Activated gamma-delta T cell treated with anti-CD3 and anti-CD28 coated beads, Interleukin-2, amount 50 U/mL, for 16 hours (primary cell): ENCODE measurements at places on chromosomes 3 and 15.

GRCh38 chr15:48721061-48721810 lies 75.7 kb upstream of the FBN1 start:
- no peak for DNase-seq

- no peak for DNase-seq
These were observed 17.9 kb upstream of the EPB42 start for GRCh38 chr15:43238671-43239131.

- DNase-seq, result no peak
These were observed 3.7 kb downstream of the EFCC1 start for GRCh38 chr3:129004639-129005295.

GRCh38 chr3:20055020-20055775 lies 15.0 kb downstream of the KAT2B start:
- no peak for DNase-seq

DNA sequence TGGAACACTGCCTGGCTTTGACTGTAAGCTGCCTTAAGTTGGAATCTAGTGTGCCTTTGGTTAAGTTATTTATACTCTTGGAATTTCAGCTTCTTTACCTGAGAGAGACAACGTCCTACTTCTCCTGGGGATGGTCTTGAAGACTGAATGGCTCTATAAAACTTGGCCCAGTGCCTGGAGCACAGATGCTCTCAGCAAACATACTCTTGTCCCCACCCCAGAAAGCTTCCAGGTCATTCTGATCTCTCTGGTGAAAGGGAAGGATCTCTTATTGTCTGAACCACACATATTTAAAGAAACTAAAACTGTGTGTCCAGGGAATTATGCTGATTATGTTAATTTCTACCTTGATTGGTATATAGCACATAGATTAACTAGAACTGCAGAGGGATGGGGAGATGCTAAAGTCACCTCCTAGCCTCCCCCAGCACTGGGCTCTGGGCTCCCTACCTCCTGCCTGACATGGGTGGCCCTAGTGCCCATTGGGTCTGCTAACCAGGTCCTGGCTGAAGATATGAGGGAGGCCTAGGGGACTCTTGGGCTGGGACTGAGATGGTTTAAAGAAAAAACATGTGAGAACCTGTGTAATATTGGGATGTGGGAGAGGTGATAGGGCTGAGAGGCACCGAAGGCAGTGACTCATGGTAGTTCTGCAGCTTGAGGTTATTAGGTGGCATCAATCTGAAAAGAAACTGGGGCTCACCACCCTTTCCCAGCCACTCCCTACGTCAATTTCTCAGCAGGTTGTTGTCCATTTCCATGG lies 171.0 kb downstream of the RPLP1 start:
- DNase-seq, result no peak

DNA sequence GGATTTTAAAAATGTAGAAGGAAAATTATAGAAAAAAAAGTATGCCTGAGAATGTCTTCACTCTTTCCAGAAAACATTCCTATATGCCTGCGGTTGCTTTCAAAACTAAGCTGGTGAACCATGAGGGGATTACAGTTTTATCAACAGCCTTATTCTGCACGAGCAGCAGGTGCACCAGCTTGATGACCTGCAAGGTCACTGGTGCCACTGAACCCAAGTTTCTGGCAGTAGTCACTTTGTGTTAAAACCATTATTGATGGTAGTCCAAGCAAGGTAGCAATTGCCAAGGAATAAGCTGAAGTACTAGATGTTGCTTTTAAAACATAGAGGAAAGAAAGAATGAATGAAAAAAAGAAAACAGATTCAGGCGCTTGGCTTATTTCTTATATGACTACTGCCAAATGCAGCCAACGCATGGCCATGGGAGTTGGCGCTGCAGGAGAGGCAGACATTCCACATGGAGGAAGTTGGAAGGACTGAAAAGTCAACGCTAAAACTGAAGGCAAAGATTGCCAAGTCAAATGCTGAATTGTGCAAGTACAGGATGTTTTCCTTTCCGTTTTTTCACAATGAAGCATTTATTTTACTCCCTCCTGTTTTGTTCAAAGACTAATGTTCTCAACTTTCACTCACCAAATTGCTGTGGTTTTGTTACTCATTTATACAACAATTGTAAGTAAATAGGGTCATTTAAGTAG lies 601.4 kb downstream of the CADM2 start:
- DNase-seq, result no peak

GRCh38 chr3:137330246-137330645 lies 372.5 kb downstream of the IL20RB start:
- DNase-seq, result no peak

- DNase-seq, result no peak
These were observed 733.8 kb upstream of the ALCAM start for GRCh38 chr3:104632947-104633346.

GRCh38 chr3:17749281-17749680 lies 6.8 kb upstream of the TBC1D5 start:
- DNase-seq, result no peak

GRCh38 chr15:20644896-20645295 lies 103.3 kb upstream of the GOLGA6L6 start:
- DNase-seq, result no peak

GRCh38 chr15:39701988-39702387 lies 80.7 kb downstream of the FSIP1 start:
- DNase-seq, result no peak

- no peak for DNase-seq
These were observed 64.5 kb downstream of the FLNB start for GRCh38 chr3:58072763-58073130.

- DNase-seq, result no peak
These were observed 7.1 kb upstream of the DVL3 start for GRCh38 chr3:184148076-184148475.

- DNase-seq, result no peak
These were observed 1002.9 kb downstream of the AGBL1 start for GRCh38 chr15:87082581-87082980.

- DNase-seq, result no peak
These were observed 66.2 kb downstream of the FEM1B start for GRCh38 chr15:68343579-68344225.

DNA sequence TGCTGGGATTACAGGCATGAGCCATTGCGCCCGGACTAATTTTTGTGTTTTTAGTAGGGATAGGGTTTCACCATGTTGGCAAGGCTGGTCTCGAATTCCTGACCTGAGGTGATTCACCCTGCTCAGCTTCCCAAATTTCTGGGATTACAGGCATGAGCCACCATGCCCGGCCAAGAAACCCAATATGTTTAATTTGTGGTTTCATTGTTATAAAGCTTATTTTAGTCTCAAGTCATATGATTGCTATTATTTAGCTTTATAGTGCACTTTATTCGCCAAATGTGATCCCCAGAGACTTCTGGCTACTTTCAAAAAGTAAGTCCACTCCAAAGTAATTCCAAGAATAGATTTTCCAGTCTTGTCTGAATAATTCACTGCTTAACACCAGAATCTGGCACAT lies 19.3 kb upstream of the SLC4A7 start:
- no peak for DNase-seq

DNA sequence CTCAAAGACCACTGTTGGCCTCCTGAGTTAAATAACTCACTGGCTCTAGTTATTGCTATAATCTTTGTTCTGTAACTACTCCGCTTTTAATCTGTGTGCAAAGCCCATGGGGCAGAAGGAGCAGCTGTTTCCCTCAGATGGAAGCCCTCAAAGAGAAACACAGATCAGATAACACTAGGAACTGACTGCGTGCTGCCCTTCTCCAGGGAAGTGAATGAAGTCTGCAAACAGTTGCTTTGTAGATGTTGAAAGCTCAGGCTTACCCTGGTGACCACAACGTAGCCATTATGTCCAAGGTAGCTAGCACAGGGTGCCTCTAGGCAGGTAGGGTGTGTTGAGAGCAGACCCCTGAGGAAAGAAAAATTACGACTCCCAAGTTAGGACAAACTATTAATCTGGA lies 152.3 kb upstream of the STAC start:
- DNase-seq, result no peak

GRCh38 chr3:149267565-149267964 lies 45.9 kb upstream of the CP start:
- no peak for DNase-seq

- DNase-seq, result no peak
These were observed 76.7 kb downstream of the ARNT2 start for GRCh38 chr15:80480909-80481308.

- DNase-seq, result no peak
These were observed 281.4 kb upstream of the CTDSPL start for GRCh38 chr3:37580237-37580636.

DNA sequence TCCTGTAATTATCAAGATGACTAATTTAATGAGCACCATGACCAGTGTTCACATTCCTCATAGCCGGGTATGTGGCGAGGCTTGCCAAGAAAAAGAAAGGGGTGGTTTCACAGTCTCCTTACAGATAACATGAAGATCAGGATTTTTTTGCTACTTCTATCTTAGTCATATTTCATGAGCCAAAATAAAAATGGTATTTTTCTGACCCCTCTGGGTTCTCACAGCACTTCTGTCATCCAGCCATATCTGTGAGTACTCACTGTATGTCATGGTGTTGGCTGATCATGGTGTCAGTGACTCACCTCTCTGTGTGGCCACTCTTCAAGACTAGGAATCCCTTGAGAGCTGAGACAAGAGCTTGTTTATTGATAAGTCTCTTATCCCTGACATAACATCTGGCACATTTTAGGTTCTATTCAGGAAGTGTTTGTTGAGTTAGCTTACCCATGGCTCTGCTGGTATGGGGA lies 130.5 kb upstream of the LMCD1 start:
- no peak for DNase-seq

DNA sequence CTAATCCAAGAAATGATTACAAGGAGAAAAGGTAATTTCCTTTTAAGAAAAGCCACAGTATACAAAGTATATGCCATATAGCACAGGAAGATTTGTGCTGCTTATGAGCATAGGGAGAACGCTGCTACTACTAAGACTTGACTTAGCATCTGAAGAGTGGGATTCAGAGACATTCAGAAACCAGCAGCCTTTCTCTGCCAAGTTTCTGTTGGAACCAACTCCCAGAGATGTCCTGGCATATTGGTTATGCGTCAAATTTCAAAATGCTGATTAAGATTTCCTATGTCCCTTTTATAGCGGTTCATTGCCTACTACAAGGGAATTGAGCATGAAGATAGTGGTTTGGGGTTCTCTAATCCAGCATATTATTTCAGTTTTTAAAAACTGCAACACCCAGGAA lies 4.9 kb downstream of the NR2E3 start:
- no peak for DNase-seq

GRCh38 chr15:80755885-80756284 lies 23.3 kb upstream of the CEMIP start:
- DNase-seq, result no peak

DNA sequence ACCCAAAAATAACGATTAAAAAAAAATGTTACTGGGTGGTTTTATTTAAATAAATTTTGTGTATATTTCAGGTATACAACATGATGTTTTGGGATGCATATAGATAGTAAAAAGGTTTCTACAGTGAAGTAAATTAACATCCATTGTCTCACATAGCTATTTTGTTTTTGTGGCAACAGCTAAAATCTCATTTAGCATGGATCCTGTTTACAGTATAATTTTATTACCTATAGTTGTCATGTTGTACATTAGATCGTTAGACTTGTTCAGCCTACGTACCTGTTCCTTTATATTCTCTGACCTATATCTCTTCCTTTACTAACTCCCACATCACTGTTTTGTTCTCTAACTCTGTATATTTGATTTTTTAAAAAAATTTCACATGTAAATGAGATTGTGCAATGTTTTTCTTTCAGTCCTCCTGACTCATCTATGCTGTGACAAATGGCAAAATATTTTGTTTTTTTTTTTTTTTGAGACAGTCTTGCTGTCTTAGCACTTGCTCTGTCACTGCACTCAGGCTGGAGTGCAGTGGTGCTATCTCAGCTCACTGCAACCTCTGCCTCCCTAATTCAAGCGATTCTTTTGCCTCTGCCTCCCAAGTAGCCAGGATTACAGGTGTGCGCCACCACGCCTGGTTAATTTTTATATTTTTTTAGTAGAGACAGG lies 45.6 kb downstream of the OIP5 start:
- no peak for DNase-seq

DNA sequence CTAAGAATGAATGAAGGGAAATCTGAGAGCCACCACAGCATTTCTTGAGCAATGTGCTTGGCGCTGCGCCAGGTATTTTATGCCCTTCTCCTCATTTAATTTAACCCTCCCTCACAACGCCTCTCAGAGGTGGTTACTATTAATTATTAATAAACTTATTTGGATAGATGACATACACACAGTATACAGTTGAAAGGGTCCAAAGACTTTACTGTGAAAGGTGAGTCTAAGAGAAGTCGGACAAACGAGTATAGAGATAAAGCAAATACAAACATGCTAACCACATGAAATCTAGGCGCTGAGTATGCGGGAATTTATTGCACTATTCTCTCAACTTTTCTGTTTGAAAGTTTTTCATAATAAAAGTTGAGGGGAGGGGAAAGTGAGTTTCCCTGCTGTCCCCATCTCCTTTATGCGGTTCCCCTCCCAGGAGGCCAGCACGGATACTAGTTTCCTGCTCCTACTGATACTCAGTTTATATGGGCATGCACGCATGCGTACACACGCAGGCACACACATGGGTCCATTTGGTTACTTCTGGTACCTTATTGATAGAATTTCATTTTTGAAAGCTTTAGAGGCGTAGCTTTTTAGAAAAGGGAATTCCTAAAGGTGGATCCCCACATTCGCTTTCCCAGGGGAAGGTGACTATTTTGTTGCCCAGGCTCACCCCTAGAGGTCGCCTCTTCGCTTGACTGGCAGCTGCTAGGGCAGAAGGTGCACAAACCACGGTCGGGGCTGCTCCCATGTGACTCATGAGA lies 28.5 kb upstream of the KCTD6 start:
- DNase-seq, result peak; percentile 65

GRCh38 chr3:136162322-136162721 lies 33.8 kb downstream of the MSL2 start:
- no peak for DNase-seq
